ENCODE measurements at places on chromosomes 1 and 21.

DNA sequence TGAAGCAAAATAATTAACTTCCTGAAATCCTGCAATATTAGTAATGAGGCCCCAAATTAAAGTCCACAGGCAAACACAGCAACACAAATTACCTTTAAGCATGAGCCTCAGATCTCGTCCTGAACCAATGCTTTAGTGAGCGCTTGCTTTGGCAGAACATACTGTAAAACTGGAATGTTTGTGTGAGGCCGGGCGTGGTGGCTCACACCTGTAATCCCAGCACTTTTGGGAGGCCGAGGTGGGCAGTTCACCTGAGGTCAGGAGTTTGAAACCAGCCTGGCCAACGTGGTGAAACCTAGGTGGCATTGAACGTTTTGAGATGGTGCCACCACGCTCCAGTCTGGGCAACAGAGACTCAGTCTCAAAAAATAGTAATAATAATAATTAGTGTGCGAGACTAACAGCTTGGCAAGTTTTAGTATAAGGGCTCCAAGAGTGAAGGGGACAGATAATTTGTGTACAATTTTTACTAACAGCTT lies 17.8 kb downstream of the SFPQ start:
- DNase-seq = no peak

DNA sequence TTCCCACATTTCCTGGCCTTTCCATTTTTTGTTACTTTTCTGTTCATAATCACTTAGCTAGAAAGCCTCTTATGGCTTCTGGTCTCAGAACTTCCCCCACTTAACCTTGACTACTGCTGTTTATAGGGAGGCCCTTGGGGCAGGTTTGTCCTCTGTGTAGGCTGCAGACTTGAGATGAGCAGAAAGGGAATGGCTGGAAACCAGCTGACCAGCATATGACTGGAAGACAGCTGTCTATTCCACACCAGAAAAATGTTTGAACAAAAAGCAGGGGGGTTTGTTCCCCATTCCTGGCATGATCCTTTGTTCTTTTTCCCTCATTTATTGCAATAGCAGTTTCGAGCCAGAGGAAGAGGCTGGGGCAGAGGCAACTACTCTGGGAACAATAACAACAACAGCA lies 4.9 kb upstream of the SH3D21 start:
- DNase-seq = no peak

DNA sequence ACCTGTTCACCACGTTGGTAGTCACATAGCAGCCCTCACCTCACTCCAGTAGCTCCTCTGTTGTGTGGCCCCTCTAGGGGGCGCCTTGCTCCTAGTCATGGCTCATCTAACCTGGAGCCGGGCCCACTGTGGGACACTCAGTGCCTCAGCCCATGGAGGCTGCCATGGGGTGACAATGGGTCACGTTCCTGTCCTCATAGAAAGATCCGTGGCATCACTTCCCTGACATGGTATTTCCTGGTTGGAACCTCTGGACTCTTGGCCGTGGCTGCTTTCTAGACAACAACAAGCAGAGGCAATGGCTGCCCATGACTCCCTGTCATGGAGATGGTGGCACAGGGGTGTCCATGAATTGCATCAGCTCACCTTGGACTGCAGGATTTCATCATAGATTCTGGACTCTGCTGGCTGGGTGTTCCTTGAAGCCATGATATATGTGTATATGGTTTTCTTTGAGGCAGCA lies 27.5 kb upstream of the SLAMF6 start:
- DNase-seq = no peak

DNA sequence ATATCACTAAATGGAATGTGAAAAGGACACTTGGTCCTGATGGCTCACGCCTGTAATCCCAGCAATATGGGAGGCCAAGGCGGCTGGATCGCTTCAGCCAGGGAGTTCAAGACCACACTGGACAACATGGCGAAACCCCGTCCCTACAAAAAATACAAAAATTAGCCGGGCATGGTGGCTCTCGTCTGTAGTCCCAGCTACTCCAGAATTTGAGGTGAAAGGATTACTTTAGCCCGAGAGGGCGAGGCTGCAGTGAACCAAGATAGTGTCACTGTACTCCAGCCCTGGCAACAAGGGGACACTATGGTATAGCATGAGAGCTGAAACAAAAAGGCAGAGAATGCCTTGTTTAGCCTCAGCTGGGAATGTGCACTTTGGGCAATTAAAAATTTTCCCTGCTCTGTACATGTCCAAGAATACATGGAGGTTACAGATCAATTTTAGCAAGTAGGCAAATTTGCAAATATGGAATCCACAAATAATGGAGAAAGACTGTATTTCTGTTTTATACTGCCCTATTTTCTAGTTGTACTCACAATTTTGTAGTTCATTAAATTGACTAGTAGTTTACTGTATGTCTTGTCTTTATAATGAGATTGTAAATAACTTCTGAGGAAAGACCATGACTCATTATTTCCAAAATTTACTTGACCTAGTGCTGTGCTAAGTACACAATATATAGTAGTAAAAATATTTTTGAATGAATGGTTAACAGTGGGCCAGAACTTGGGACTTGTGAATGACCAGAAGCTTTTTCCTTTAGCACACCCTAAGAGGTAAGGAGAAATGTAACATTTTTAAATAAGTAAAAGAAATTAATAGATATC lies 2.0 kb upstream of the ANGEL2 start:
- DNase-seq = no peak

GRCh38 chr1:243280571-243281129 lies 24.8 kb downstream of the SDCCAG8 start:
- DNase-seq = no peak

GRCh38 chr1:6023346-6023745 lies 22.3 kb upstream of the KCNAB2 start:
- no peak for DNase-seq

GRCh38 chr1:23528250-23528978 lies 2.6 kb downstream of the E2F2 start:
- peak; percentile 73 for DNase-seq

DNA sequence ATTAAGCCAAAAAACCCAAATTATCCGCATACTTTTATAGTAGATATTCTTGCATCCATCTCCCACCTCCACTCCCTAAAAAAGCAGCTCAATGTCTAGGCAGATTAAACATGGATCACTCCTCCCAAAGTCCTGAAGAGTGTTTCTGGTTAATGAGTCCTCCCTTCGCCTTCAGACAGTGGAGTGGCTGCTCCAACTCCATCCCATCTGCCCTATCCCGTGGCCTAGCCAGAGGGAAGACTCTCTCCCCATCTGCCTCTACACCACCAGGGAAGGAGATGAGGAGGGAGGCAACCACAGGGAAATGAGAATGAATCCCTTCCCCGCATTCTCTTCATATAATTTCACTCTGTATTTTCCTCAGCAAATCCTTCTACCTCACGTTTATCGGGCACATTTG lies 103.8 kb downstream of the SLC45A1 start:
- no peak for DNase-seq

DNA sequence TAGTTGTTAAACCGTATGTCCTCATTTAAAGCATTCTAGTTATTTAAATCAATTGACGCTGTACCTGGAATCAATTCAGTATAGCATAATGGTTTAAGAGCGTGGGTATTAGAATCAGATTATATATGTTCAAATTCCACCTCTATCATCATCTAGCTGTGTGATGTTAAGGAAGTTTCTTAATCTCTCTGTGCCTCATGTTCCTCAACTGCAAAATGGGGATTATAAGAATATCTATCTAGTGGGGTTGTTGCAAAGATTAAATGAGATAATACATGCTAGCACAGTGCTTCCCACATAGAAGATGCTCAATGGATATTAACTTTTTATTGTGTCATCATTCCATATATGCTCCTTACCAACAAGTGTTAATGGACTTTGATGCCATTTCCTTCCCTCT lies 16.0 kb downstream of the MIXL1 start:
- no peak for DNase-seq

- DNase-seq = no peak
Measured at GRCh38 chr1:35005711-35006110, 20.6 kb upstream of the TMEM35B start.

DNA sequence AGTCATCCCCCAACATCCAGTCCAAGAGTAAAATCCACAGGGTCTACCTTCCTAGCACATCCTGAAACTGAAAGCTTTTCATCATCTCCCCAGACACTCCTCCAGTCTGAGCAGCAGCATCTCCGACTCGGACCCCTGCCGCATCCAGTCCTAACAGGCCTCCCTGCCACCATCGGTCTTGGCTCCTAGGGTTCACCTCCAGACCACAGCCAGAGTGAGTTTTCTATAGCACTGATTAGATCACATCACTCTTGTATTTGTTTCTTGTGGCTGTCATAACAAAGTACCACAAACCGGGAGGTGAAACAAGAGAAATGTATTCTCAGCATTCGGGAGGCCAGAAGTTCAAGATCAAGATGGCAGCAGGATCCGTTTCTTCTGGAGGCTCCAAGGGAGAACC lies 187.8 kb downstream of the TOMM20 start:
- DNase-seq = no peak

DNA sequence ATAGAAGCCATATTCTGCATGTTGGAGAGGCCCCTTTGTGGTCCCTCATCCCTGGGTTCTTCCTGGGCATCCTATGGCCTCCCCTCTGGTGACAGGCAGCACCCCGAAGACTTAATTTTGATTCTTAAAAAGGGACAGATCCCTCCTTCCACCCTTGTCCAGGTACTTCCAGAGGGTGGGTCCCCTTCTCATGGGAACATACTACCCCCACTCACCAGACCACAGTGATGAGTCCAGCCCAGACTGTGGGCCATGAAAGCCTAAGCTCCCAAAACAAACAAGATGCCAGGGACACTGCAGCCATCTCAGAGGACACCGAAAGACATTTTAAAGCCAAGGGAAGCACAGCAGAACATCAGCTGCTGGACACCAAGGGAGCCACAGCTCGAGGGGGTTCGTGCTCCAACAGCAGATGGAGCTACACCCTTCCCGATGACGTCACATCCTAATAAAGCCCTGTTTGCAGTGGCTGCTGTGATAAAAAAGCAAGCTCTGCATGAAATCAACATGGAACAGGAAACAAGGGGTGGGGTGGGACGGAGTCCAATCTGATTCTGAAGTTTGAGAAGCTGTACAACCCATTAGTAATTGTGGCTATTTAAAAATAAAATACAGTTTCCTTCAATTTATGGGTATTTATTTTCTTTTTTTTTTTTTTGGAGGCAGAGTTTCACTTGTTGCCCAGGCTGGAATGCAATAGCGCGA lies 32.4 kb downstream of the GNB1 start:
- DNase-seq = no peak

DNA sequence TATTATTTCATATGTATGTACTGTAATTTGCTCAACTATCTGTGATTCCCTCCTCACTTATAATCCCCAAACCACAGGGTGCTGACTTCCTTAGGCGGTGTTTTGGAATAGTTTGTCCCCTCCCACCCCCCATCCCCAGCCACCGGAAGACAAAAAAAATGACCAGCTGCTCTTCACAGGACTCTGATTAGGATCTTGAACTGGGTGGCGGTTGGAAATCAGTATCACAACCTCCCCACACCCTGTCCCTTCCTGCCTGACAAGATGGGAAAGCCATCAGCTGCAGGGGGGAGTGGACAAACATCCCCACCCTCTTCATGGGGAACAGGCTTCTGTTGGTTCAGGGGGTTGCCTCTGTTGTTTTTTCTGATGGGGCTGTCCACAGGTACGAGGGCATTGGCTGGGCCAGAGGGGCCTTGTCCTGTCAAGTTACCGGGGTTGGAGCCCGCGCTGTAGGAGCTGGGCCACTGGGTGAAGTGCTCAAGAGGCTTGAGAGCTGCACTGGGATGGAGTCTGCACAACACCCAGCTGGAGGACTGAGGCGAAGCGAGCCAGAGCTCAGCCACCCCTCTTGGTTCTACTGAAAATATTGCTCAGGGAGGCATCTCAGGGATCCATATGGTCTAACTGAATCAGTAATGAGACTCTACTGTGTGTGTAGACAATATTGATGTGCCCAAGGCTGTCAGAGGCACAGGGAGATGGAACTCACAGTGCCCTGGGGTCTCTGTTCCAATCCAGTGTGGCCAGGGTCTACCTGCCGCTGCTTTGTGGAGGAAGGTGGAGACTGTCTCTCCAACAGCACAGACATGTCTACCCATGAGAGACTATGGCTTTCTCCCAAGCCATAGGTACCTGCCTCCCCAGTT lies 28.2 kb downstream of the NAV1 start:
- peak; percentile 12 for DNase-seq

- DNase-seq = no peak
Measured at GRCh38 chr1:85356130-85356529, 79.7 kb upstream of the BCL10 start.

DNA sequence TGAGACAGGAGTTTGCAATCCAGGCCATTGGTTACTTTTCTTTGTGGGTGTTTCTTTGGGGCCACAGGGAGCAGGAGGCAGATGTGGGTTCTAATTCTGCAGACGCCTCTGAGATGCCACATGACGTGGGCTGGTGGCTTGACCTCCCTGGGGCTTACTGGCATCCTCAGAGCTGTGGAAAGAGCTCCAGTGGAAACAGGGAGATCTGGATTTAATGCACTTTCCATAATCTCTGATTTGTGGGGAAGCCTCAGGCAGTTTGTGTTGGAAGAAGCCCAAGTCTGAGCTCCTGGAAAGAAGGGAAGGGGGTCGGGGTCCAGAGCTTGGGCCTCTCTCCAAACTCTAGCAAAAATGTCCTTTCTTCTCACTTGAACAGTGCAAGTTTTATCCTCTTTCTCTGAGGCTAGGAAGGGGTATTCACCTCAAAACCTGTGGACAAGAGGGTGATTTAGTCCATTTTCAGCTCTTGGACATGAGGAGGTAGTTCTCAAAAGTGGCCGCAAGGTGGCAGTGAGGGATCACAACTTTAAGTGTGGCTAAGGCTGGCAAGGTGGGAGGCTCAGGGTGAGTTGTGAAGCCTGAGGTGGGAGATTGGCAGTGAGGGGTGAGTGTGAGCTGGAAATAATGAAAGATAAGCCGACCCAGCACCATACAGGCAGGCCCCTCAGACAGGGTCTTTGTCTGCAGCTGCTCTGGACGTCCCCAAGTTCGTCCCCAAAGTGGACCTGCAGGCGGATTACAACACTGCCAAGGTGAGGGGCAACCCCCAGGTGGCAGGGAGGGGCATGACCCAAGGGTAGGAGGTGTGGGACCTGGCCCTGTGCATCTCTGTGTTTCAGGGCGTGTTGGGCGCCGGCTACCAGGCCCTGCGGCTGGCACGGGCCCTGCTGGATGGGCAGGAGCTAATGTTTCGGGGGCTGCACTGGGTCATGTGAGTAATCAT lies 9.2 kb downstream of the IKBKE start:
- DNase-seq = peak; percentile 35

- DNase-seq = no peak
Measured at GRCh38 chr21:42495027-42495426, 997 bp downstream of the RSPH1 start.

- DNase-seq = peak; percentile 16
Measured at GRCh38 chr1:93616221-93616995, 65.2 kb downstream of the BCAR3 start.

DNA sequence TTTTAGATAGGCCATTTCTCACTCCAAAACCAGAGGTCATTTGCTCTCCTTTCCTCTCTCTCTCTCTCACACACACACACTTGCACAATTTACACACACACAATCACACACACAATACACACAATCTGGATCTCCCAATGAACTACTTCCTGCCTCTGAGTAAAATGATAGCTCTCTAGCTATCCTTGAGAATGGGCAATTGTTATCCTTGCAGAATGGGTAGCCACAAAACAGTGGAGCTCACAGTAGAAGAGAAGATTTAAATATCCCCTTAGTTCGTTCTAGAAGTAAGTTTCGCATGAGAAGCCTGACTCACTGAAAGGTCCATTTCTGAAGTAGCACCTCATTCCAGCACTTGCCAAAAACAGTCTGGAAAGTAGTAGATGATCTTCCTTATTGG lies 17.6 kb downstream of the PALMD start:
- no peak for DNase-seq

All from NCI-H748 treated with DMSO at 0.1 percent for 48 hours (cell line).